AML-193 (cell line): ENCODE measurements at places on chromosomes 16 and 17.

- DNase-seq = no peak
Observed at GRCh38 chr16:84223456-84223855, 16.4 kb downstream of the KCNG4 start.

- peak; percentile 75 for DNase-seq
Observed at GRCh38 chr17:49327835-49328784, 33.9 kb downstream of the ZNF652 start.

DNA sequence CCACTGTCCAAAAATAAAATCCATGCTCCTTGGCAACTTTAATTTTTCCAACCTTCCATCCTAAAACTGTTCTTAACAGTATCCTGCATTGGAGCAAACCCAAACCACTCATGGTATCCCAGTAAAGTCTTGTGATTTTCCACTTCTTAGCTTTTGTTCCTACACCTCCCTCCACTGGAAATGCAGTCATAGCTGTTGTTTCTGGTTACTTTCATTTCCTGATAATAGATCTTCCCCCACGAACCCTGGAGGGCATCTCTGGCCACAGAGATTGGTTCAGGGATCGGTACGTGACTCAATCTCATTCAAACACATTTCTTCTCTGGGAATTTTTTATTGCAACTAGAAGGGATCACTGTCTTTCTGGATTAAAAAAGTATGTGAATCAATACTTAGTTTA, 276.0 kb downstream of the GRIN2A start:
- DNase-seq = no peak

GRCh38 chr16:49348408-49349176, 25.0 kb upstream of the C16orf78 start:
- DNase-seq = no peak

DNA sequence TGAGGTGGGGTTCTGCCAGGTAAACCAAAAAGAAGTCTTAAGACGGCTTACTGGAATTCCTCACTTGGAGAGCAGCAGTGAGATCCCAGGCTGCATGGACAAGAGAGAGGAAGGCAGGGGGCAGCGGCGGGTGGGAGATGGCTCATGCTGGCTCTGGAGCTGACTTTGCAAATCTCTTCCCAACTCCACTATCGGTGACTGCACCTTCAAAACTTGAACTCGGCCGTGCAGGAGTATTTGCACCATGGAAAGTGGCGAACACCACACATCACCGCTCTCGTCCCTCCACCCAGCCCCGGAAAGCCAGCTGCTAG, 16.7 kb downstream of the CA5A start:
- no peak for DNase-seq

GRCh38 chr17:72022328-72023275, 98.2 kb upstream of the SOX9 start:
- DNase-seq = no peak

DNA sequence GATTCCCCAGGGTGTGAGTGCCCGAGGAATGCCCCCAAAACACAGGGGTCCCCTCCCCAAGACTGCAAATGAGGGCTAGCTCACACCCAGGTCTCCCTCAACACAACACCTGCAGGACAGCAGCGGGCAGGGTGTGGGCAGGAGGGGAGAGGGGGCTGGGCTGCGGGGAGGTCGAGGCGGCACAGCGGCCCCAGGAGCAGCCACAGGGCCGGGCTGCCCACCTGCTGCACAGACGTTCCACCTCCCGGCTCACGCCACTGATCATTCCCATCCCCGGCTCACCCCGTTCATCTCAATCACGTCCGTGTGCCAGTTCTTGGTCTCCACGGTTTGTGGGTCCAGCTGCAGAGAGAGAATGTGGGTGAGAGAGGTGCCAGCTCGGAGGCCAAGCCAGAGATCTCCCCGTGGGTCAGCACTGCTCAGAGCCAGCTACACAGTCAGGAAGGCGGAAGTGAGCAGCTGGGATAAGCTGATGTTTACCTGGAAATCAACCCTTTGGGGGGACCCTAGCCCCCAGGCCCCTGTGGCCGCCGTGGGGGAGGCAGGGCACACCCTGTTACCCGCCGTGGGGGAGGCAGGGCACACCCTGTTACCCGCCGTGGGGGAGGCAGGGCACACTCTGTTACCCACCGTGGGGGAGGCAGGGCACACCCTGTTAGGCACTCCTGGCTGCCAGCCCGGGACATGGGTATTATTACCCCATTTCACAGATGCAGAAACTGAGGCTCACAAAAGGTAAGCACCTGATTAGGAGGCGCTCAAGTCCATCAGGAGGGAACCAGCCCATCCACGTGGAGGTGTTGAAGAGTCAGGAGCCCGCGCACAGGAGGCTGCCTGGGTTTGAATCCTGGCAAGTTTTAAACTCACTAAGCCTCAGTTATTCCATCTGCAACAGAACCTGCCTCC, 16.1 kb downstream of the TIMM22 start:
- no peak for DNase-seq

- peak; percentile 100 for DNase-seq
Observed at GRCh38 chr17:57603978-57604377, 141.1 kb downstream of the CCDC182 start.

- DNase-seq = peak; percentile 63
Observed at GRCh38 chr17:35947156-35947585, 3.7 kb upstream of the LYZL6 start.

GRCh38 chr17:48510761-48511604, 19.8 kb downstream of the HOXB1 start:
- DNase-seq = peak; percentile 75

GRCh38 chr17:55263569-55264277, 1.0 kb upstream of the HLF start:
- no peak for DNase-seq

DNA sequence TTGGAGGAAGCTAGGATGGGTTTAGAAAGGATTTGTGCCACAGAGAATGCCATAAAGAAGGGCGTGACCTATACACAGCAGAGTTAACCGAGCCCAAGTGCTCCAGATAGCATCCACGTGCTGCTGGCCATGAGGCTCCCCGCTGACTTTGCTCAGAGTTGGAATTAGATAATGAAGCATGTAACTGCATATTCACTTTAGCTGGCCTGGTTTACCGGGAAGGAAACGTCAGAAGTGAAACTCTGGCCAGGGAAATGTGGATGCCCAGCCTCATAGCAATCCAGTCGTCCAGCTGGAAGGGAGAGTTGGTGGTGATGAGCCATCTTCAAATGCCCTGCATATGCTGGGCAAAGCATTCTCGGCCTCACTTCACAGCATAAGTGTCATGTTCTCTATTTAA, 6.1 kb downstream of the KRT35 start:
- DNase-seq = no peak

- DNase-seq = no peak
Observed at GRCh38 chr17:69898601-69899000, 176.4 kb upstream of the KCNJ16 start.

DNA sequence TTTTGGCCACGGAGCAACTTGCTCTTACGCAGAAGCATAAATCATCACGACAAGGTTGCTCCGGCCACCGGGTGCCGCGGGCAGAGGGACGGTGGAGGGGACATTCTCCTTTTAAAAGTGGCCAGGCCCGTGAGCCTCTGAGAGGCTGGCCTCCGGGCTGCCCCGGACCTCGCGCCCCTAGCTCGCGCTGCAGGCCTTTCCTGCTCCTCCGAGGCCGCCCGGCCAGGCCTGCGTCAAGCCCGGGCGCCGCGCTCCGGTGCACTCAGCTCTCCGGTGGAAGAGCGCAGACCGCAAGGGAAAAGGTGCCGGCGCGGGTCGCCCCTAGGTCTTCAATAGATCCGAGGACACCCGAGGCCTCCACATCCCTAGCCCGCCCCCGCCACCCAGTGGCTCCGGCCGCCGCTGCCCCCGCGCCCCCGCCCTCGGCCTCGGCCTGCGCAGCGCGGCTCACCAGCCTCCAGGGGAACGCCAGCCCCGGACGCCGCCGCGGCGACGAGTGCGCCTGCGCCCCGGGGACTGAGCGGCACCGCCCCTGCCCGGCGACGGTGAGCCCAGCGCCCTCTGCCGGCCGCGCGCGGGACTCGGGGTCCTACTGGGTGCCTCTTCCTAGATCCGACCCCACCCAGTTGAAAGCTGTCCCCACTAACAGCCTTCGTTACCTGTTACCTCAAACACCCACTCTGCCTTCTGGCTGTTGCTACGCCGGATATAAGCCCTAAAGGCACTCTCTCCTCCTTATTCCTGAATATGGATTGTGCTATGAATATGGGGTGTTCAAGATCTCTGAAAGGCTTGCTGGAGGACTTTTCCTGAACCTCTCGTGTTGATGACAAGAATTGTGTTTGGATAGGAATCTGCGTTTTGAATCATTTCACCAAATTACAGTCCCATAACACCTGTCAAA, at the start of gene LYRM9:
Gene LYRM9 (minus strand): TSS at position 500 of the 904 bp plus-strand sequence. CDS start 10,671 bp downstream, outside the sequence.
- peak; percentile 95 for DNase-seq

DNA sequence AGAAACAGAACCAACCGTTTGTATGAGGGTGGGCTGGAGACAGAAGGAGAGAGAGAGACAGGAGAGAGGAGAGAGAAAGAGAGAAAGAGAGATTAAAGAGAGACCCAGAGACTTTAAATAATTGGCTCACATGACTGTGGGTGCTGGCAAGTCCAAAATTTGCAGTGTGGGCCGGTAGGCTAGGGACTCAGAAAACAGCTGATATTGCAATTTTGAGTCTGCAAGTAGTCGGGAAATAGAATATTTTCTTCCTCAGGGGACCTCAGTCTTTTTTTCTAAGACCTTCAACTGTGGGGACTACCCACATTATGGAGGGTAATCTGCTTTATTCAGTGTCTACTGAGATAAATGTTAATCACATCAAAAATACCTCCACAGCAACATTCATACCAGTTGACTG, 1439.0 kb downstream of the CDH11 start:
- no peak for DNase-seq

DNA sequence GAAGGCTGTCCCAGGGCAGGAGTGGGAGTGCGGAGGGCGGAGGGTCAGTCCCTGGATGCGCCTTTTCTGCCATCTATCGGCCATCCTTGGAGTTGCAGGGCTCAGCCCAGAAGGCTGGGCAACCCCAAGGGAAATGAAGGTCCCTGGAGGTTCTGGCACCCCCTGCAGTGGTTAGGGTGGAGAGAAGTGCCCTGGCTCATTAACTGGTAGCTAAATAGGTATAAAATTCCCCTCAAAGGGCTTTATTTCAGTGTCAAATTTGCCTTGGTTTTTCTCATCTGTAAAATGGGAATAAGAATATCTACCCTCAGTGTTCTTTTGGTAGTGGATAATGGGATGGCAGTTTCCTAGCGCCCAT, 22.4 kb downstream of the C17orf75 start:
- peak; percentile 81 for DNase-seq

GRCh38 chr16:54169112-54169511, 117.5 kb downstream of the IRX3 start:
- no peak for DNase-seq

GRCh38 chr16:56603589-56603988, 4.8 kb upstream of the MT2A start:
- DNase-seq = peak; percentile 34

DNA sequence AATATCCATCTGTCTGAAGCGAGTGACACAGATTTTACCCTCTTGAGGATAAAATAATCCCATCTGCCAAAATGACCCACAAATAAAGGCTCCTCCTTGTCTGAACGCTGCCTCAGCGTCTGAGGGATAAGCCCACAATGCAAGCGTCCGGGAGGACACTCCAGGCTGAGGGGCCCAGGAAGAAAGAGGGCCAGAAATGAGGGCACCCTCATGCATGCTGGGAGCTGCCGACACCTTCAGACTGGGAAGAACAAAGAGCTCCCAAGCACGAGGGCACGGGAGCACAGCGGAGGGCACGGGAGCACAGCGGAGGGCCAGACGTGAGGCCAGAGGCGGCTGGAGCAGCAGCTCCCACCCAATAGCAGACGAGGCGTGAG, 126.9 kb downstream of the ZNF778 start:
- DNase-seq = no peak

DNA sequence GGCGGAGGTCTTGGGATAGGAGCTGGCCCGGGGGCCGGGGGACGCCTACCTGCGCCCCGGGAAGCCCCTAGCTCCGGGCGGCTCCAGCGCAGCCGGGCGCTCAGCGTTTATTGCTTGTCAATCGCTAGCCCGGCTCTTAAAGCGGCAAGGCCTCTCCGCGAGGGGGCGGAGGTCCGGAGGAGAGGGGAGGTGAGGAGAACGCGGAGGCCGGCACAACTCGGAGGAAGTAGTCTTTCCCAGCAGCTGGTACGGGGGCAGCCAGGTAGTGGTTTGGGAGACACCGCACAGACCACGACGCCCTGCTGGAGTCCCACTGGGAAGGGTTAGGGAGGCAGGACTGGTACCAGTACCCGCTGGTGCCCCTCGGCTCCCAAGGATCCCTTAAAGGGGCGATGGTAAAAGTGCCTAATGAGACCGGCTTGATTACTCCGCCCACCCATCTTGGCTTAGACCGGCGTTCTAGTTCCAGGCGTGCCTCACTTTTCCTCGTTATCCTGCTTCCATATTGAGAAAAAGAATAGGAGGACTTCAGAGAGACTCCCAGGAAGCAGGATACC, at the start of gene MPP2:
Gene MPP2 (minus strand): TSS at position 112 of the 557 bp plus-strand sequence. CDS start 3,076 bp downstream, outside the sequence.
- peak; percentile 60 for DNase-seq

DNA sequence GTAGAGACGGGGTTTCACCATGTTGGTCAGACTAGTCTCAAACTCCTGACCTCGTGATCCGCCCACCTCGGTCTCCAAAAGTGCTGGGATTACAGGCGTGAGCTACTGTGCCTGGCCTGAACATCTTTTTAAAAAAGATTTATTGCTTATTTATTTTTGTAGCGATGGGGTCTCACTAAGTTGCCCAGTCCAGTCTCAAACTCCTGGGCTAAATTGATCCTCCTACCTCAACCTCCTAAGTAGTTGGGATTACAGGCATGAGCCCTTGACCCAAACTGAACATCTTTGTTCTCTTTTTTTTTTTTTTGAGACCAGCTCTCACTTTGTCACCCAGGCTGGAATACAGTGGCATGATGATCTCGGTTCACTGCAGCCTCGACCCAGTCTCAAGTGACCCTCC, 27.5 kb downstream of the DDX19A start:
- no peak for DNase-seq

DNA sequence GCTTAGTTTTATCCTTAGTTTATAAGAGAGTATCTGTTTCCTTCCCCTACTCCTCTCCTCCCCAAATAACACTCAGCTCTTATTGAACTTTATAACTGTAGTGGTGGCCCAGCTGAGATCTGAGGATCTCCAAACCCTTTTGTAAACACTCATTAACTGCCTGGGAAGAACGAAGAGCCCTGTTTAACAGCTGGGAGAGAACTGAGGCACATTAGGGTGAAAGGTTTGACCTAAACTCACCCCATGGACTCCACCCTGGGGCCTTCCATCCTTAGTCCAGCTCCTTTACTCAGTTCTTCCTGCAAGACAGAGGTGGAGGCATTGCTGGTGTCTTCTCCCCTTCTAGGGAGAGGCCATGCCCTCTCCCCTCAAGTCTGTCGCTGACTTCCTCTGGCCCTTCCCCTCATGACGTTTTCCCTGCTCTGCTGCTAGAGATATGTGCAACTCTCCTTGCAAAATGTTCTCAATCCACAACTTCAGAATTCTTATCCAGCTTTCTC, 1.2 kb upstream of the RARA start:
- DNase-seq = no peak

- DNase-seq = no peak
Observed at GRCh38 chr16:71430744-71431143, 11.1 kb downstream of the TLE7 start.

- DNase-seq = peak; percentile 64
Observed at GRCh38 chr17:19306160-19307111, 56.1 kb downstream of the B9D1 start.

GRCh38 chr17:42188749-42189650, 3.7 kb upstream of the HCRT start:
- no peak for DNase-seq
